ENCODE measurements at places on chromosomes 16 and 17.

GRCh38 chr17:36089888-36090836 lies at the start of gene CCL3:
Gene CCL3 (minus strand): TSS chr17:36090143. CDS start chr17:36090058, 85 bp downstream.
- DNase-seq = no peak

DNA sequence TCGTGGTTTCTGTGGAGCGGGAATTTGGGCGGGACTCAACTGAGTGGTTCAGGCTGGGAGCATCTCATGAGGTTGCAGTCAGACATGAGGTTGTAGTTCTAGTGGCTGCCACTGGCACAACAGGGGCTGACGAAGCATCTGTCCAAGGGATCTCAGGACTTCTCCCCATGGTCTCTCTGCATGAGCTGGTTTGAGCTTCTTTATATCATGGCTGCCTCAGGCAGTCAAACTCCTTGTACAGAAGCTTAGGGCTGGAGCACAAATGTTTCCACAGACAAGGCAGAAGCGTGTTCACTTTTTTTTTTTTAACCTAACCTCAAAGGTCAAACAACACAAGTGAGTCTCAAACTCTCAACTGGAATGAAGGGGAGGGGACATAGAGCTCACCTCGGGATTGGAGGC lies 243.3 kb downstream of the MSI2 start:
- peak; percentile 14 for DNase-seq

GRCh38 chr17:49278076-49278475 lies 47.5 kb upstream of the PHOSPHO1 start:
- DNase-seq = no peak

DNA sequence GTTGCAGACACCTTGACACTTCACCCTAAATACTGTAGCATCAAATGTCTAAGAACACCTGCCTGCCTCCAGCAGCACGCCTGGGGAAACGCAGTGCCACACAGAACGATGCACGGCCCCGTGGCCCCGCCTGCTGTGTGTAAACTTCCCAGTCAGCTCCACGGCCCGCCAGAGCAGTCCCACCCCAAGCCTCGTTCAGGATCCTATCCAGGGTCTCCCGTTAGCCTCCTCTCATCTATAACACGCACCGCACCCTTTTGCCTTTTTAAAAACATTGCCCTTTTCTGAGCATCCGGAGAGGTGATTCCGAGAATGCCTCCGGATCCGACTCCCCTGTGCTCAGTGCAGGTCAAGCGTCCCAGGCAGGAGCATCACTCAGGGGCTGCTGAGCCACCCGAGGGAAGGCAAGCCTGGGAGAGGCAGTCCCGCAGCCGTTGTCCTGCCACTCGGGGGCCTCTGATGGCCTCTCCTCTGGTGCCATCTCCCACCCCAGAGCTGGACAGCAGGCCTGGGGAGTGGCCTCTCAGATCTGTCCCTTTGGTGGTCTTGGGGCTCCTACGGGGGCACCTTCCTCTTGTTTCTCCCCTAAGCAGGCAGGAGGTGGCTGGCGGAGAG lies 37.9 kb upstream of the SLC38A10 start:
- DNase-seq = no peak

- peak; percentile 22 for DNase-seq
Measured at GRCh38 chr17:48261297-48261880, 153.8 kb downstream of the SNX11 start.

GRCh38 chr17:55561973-55562495 lies 50.8 kb upstream of the SMIM36 start:
- DNase-seq = no peak

GRCh38 chr16:53187775-53188174 lies 133.0 kb downstream of the CHD9 start:
- no peak for DNase-seq

- no peak for DNase-seq
Measured at GRCh38 chr17:31532081-31532480, 140.6 kb downstream of the RAB11FIP4 start.

- peak; percentile 21 for DNase-seq
Measured at GRCh38 chr17:49132699-49133364, at the start of gene B4GALNT2. Gene B4GALNT2 (plus strand): TSS chr17:49132769. CDS start chr17:49132793, 24 bp downstream.

- DNase-seq = no peak
Measured at GRCh38 chr17:50657054-50657453, 22.4 kb downstream of the ABCC3 start.

DNA sequence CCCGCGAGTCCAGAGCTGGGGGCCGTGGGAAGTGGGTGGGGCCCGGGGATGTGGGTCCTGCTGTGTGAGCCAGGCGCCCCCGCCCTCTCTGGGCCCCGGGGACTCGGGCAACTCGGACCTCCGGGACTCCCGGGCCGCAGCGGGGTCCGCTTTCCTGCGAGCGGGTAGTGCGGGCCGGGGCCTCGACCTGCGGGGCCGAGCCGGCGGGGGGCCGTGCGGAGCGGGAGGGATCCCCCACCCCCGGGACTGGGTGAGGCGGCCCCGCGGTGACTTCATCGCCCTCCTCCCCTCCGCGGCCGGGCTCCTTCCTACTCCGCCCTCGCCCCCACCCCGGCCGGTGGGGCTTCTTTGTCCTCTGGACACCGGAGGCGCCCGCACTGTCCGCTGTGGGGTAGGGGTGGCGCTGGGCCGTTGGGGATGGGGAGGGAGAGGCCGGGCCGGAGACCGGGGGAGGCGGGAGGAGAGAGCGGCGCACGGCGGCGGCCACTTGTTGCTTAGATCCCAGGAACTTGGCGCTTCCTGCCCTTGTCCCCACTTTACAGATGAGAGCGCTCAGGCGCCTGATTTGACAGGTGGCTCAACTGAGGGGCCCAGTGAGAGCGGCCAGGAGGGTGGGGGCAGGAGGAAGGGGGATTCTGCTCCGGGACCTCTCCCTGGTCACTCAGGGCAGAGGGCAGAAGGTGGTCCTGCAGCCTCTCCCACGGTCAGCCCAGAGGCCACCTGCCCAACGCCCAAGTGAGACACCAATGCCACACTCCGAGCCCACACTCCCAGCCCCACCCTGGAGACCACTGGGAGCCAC lies 874 bp downstream of the CMTM3 start:
- DNase-seq = peak; percentile 58

- DNase-seq = no peak
Measured at GRCh38 chr17:31789707-31790505, 69.1 kb downstream of the COPRS start.

DNA sequence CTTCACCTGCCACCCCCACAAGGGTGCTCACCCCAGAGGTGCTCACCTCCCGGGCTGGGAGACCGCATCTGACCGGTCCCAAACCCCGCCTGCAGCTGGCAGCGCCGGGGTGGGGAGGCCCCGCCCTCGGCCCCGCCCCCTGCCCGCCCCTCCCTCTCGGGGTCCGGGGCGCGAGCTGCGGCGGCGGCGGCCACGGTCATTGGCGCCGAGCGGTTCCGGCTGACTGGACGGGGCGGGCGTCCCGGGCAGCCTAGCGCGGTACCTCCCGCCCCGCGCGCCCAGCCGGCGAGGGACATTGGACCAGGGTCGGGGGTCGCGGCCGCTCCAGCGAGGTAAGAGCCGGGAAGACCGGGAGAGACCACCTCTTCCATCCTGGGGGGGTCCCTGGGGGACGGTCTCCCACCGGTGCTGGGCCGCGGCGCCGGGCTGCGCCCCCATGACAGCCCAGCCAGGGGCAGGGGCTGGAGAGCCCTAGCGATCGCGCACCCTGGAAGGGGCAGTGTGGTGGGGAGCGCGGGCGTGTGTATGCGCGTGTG lies at the start of gene CACNG5:
TSS of gene CACNG5 (plus strand) at position 199 of the 536 bp plus-strand sequence. CDS start 42,216 bp downstream, outside the sequence.
- no peak for DNase-seq

GRCh38 chr16:19503461-19504075 lies 18.3 kb downstream of the GDE1 start:
- no peak for DNase-seq

DNA sequence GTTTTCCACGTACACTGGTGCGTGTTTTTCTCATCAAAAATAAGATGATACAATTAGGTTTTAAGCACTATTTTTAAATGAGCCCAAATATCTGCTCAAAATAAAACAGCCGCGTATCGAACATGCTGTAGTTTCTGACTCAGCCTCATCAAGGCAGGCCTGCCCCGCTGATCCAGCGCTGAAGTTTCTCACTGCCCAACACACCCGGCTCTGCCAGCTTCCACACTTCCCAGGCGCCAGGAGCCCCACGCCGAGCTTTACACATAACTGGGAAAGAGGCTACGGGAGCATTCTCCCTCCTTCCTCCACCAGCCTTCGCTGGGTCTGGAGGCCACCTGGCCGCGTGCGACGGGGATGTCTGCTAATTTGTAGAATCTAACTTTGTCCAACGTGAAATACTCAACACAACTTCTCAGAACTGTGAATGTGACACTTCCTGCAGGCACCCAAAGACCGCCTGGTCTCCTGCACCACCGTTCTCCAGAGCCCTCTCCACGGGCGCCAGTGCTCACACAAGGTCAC lies 42.1 kb downstream of the MAP1LC3B start:
- DNase-seq = peak; percentile 18

- no peak for DNase-seq
Measured at GRCh38 chr16:31897283-31897682, 23.7 kb downstream of the ZNF267 start.

GRCh38 chr16:4362476-4363135 lies 9.0 kb upstream of the VASN start:
- DNase-seq = no peak

DNA sequence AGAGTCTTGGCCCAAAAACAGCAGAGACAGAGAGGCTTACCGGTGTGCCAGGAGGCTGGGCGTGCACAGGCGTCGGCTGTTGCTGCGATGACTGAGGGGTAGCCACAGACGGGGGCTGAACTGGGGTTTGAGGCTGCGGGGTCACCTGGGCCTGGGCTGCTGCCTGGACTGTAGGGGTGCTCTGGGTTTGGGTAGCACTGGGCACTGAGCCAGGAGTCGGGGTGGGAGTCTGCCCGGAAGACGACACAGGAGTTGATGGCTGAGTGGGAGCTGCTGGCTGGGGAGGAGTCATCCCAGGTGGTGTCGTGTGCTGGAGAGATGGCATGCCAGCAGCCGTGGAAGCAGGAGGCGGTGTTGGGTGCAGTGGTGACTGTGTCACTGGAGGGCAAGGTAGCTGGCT lies 53.2 kb upstream of the TRAP1 start:
- DNase-seq = no peak

DNA sequence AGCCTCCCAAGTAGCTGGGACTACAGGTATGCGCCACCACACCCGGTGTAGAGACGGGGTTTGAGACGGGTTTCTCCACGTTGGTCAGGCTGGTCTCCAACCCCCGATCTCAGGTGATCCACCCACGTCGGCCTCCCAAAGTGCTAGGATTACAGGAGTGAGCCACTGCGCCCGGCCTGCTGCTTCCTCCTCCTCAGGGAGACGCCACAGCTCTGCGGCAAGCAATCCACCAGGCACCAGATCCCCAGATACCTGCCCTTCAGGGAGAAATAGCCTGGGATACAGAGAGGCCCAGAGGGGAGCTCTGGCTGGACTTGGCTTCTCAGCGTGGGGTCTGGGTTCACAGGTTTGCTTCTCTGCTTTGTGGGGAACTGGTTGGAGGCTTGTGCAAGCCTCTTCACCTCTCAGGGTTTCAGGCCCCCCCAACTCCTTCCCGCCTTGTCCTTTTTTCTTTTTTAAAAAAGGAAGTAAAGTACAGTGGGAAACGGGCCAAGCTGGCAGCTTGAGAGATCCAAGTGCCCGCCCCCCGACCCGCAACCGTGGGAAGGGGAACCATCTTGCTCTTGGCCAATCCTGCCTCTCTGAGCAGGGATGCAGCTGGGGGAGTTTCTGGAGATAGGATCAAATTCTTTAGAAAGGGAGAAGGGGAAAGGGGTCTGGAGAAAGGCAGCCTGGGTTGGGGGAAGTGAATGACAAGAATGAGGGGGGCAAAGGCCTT lies 2.6 kb upstream of the SPHK1 start:
- DNase-seq = no peak

GRCh38 chr17:18267927-18268711 lies 7.7 kb downstream of the MIEF2 start:
- peak; percentile 74 for DNase-seq

GRCh38 chr16:84277244-84277823 lies 17.3 kb upstream of the WFDC1 start:
- DNase-seq = peak; percentile 54
